Right hindlimb (tissue), 1 donor: ENCODE measurements at places on chromosomes 2 and 18.

DNA sequence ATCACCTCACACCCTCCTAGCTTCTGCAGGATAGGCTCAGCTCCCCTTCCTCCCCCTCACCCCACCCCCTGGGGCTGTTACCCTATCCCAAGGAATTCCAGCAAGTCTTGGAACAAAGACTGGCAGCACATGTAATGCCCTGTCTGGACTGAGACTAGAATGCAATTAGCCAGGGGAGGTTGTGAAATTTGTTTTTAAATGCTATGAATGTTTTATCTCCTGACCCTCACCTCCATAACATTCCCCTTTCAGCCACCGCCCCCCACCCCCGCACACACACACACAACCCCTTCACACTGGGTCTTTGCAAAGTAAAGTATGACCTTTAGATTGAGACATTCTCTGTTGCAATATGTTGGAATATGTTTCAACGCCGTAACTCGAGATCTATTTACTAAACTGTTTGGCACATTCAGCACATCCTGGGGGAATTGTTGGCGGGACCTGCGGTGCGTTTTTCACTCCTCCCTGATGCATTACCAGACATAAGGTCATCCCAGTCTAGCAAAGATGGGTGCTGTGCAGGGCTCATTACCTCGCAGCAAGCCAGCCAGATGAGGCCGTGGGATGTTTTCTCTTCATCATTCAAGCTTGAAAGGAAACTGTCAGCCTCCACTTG is 290.7 kb upstream of the SLC14A2 start:
- peak; percentile 32 for DNase-seq

GRCh38 chr2:134715932-134716643 is 2.7 kb downstream of the TMEM163 start:
- DNase-seq, result no peak

- DNase-seq, result no peak
Measured at GRCh38 chr18:25759111-25759510, 331.3 kb downstream of the SS18 start.

- no peak for DNase-seq
Measured at GRCh38 chr2:20391951-20392699, 41.5 kb upstream of the PUM2 start.

DNA sequence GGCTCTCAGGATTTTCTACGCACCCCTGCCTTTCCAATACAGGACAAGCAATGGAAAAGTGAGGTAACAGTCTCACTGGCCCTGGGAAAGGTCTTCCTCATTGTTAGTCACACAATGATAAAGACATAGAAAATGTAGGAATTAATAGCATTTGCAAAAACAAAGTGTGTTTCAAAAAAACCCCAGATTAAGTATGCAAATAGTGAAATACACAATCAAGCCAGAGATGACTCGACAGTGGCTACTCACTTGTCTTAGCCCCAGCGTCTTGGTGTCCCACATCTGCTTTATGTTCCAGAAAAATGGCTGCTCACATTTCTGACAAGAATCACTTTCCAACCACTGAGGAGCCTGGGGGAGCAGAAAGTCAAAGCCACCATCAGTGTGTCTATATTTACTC is 47.0 kb upstream of the AP1S3 start:
- no peak for DNase-seq

DNA sequence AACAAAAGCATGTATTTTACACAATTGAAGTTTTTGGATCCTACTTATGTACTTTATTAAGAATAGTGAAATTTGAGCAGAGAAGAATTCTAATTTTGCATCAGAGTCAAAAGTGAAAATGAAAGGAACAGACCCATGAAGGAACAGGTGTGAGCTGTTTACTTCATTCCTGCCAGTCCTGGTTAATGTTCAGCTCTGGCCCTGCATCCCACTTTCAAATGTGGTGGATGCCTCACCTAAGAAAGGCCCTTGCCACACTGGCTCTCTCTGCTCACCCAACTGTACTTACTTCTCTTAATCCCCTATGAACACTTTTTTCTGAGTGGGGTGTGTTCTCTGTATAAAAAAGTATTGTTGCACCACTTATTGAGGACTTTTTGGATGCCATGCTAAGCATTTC is 22.2 kb downstream of the FAM110C start:
- DNase-seq, result no peak

- no peak for DNase-seq
Measured at GRCh38 chr18:72672364-72673184, 128.4 kb upstream of the CBLN2 start.

DNA sequence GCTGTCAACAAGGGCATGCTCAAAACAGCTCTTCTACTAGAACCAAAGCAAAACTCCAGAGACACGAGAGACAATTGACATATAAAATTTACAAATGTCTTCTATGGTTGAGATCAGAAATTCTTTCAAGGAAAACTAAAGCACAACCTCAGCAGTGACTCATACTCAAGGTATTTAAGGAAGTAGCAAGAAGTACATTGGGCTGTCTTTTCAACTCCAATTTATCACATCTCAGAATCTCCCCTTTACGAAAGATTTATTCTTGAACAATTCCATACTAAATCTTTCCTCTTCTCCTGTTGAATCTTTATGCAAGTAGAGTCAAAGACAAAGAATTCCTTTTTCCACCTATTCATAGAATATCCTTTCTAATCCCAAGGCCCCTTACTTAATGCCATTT is 324.0 kb downstream of the IRS1 start:
- DNase-seq, result no peak

GRCh38 chr2:219171231-219171651 is 1.4 kb upstream of the SLC23A3 start:
- no peak for DNase-seq

GRCh38 chr18:10258836-10259474 is 195.5 kb upstream of the APCDD1 start:
- DNase-seq, result no peak

GRCh38 chr2:54040685-54041084 is 69.9 kb upstream of the PSME4 start:
- DNase-seq, result no peak

DNA sequence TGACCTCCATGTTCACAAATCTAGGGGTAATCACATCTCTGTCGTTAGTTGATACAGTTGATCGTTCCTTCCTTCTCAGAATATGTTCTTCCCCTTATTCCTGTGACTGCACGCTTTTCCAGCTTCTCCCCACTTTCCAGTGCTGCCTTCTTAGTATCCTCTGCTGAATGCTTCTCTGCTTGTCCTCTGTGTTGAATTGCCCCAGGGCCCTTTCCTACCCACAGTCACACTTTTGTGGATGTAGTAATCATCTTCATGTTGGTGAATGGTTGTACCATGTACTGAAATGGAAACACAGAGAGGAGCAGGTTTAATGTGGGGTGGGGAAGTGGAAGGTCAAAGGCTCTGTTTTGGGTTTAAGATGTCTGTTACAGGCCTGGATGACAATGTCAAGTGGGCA is 47.2 kb downstream of the EML6 start:
- no peak for DNase-seq

- DNase-seq, result no peak
Measured at GRCh38 chr2:203346612-203347011, 18.4 kb downstream of the ABI2 start.

DNA sequence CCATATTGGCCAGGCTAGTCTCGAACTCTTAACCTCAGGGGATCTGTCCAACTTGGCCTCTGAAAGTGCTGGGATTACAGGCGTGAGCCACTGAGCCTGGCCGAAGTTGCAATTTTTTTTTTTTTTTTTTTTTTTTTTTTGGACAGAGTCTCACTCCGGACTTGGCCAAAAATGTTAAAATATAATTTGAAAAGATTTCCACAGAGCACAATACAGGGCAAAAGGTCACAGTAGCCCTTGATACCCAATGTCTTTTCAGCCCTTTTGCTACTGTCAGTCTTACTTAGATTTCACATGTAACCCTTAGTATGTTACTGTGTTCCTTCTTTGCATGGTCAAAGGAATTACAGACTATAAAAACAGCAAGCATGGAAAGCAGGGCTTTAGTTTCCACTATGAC is 42.6 kb upstream of the MAPRE2 start:
- DNase-seq, result no peak

DNA sequence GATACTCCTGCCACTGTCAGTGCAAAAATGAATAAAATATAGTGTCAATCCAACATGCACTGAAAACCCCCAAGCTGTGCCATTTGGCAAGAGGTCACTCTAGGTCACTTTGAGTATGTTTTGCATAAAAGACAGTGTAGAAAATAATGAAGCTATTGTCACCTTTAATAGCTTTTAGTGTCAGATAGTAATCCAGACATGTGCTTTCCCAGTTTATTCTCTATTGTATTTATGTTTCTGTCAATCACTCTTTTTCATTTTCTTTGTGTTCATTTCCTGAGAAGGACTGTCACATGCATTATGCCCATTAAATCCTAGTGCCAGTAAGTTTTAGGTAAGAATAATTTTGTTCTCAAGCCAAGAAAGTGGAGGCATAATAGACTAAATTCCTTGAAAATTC is 1073.9 kb upstream of the CDH2 start:
- no peak for DNase-seq

- DNase-seq, result no peak
Measured at GRCh38 chr2:121778741-121779487, 23.5 kb downstream of the TSN start.

- no peak for DNase-seq
Measured at GRCh38 chr18:9507565-9508088, 32.3 kb downstream of the RALBP1 start.

GRCh38 chr2:119304847-119305246 is 61.8 kb downstream of the C2orf76 start:
- DNase-seq, result no peak

DNA sequence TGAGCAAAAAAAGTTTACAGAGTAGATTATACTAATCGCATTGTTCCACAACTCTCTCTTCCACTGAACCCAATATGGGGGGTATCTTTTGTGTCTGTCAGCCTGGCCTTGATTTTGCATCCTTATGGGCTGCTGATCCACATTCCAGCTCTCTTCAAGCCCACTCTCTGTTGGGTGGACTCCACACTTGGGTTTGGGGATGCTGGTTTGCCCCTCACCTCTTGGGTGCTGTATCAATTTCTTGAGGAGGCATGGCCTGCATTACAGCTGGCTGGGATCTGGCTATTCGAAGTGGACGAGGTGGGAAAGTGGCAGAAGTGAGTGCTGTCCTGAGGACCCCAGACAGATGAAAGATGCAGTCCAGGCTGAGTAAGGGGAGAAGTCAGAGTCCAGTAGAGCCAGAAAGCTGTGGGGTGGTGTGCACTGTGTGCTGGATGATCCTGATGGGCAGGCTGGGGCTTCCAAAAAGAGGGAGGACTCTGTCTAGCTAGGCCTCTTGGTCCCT is 141.4 kb downstream of the CAPN13 start:
- DNase-seq, result no peak

DNA sequence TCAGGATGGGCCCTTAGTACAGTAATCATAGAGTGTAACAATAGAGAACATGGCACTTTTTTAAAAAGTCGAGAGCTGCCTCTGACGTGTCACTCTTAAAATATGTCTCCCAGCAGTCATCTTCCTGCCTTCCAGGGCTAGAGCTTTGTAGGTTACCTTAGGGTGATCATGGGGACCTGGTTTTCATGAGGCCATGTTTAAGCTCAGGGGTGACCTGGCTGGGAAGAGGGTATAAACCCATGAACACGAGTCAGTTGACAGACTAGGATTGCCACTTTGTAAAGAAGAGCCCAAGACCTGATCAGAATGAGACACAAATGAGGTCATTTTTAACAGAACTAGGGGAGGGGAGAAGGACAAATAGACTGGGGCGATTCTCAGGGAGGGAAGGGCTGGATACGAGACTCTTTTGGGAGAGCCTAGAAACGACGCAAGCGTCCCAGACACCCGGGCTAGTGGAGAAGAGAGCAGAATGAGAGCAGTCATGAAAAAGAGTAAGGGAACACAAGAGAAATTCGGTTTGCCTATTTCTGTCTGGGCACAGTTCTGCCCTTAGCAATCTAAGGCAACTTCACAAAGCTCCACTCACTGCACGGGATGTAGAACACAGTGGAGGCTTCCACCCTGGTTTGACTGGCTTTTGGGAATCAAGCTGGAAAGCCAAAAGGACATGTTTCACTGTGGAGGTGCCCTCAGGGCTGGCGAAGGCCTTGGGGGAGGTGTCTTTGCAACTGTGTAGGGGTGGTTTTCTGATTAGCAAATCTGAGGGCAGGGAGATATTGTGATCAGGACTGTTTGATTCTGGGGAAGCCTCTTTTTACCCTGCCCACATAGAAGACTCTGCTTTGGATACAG is 1.8 kb upstream of the RAB31 start:
- DNase-seq, result no peak

- no peak for DNase-seq
Measured at GRCh38 chr2:233979748-233980147, 62.6 kb downstream of the TRPM8 start.

GRCh38 chr2:180075870-180076269 is 68.8 kb upstream of the CWC22 start:
- no peak for DNase-seq

GRCh38 chr2:64492821-64493220 is 31.3 kb upstream of the AFTPH start:
- DNase-seq, result no peak

DNA sequence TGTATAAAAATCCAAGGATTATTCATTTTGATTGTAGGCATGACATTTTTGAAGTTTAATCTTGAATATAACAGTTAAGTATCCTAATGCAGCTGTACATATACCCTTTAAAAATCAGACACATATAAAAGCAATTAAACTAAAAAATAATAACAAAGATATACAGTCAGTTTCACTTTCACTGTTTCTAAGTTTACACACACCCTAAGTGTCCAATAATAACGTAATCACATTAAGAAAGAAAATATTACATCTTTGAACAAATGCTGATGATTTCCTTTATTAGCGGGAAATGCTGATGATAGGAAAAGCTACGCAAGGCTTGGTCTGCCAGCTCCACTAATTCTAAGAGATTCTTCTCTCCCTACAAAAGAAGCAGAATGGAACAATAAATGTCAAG is 38.8 kb downstream of the RTTN start:
- no peak for DNase-seq

- DNase-seq, result no peak
Measured at GRCh38 chr2:31168291-31168690, 30.1 kb upstream of the GALNT14 start.

GRCh38 chr2:215207791-215208367 is 69.5 kb upstream of the ABCA12 start:
- no peak for DNase-seq

DNA sequence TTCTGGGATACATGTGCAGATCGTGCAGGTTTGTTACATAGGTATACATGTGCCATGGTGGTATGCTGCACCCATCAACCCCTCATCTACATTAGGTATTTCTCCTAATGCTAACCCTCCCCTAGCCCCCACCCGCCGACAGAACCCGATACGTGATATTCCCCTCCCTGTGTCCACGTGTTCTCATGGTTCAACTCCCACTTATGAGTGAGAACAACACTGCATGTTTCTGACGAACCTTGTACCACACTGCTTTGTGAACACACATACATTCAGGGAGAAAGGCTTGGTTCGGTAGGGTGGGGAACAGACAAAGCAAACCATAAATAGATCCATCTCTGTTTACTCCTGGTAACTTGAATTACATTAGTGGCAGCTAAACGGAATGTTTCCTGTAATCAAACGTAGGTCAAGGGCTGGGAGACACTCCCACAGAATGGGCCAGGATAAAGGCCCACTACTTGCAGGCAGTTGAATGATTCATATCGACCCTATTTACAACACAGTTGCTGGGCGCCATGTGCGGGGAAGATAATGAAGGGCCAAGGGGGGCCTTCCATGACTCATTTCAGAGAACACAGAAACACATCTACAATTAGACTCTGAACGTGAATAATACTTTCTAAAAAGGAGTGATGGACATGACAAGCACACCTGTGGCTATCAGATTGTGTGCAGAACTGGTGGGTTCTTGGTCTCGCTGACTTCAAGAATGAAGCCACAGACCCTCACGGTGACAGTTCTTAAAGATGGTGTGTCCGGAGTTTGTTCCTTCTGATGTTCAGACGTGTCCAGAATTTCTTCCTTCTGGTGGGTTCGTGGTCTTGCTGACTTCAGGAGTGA is 56.8 kb upstream of the KIDINS220 start:
- no peak for DNase-seq
